Upper lobe of right lung (tissue), 1 donor: ENCODE measurements at places on chromosomes 5 and 9.

DNA sequence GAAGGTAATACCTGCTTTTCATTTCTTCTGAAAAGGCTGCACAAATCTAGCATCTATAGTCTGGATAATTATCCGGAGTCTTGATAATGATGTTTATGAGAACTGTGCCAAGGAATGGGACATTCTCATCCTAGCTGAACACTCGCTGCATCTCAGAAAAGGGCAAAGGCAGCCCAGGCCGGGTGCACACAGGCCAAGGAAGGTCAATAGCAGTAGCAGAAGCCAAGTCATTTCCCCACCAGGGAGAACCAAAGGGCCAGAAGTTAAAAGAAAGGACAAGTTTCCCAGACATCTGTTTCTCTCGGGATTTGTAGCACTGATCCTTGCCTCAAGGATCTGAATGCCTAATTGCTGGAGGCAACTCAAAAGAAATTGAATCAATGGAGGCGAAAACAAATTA, 66.1 kb upstream of the ANKRD55 start:
- DNase-seq: no peak

- DNase-seq: no peak
These were observed 60.6 kb upstream of the EMB start for GRCh38 chr5:50501491-50502228.

DNA sequence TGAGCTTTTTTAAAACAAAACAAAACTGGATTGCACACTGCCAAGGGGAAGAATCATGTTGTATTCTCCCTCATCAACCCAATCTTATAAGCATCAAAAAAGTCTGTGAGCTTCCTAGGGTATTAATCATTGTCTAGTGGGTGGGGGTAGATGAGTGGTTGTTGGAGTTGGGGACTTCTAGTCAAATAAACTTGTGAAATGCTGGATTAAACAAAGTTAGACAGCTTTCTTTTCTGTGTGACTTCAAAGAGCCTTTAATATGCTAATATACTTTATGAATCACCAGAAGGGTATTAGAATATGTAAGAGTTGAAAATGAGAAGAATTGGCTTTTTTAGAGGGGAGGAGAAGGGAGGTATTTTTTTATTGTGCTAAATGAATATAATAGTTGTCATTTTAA, 87.7 kb downstream of the GALNT10 start:
- DNase-seq: no peak

DNA sequence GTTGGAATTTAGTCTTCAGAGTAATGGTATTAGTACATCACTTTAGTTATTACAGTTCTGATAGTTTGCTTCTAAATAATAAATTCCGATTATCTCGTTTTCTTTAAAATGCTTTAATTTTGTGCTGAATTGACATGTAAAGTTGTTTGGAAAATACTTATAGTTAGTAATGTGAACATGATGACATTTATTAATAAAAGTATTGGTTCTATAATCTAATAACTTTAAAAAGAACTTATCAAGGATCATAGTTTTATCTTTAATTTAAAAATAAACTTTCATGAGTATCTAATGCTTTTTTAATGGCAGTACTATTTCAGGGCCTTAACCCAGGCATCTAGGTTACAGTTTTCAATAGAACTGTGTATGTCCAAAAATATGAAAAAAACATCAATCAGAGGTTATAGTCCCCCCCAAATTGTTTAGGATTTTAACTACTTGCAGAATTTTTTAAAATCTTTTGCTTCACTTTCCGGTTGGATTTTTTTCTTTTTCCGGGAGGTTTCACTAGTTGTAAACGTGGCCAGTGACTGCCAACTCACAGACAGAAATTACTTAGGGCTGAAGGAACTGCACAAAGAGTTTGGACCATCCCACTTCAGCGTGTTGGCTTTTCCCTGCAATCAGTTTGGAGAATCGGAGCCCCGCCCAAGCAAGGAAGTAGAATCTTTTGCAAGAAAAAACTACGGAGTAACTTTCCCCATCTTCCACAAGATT, 680 bp downstream of the GPX8 start:
- no peak for DNase-seq

- DNase-seq: no peak
These were observed 1.1 kb upstream of the TNFAIP8 start for GRCh38 chr5:119354537-119355243.
